ENCODE measurements at places on chromosomes 16 and 17.

GRCh38 chr16:10918294-10919002 is 23.8 kb downstream of the DEXI start:
- peak; percentile 70 for DNase-seq

DNA sequence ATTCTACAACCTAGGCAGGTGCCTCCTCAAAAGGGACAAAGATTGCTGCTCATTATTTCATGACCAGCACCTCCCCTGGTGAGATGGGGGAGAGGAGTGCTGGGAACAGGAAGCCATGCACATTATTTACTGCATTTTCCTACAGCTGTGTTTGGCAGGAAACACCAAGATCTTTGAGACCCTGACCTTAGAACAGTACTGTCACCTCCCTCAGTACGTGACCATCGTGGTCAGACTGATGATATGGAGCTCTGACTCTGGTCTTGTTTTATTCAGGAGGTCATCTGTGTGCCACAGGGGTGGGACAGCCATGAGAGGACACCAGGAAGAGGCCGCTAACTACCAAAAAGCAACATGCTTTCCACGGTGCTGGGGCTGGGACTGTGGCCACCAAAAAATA is 37.4 kb downstream of the USP22 start:
- no peak for DNase-seq

DNA sequence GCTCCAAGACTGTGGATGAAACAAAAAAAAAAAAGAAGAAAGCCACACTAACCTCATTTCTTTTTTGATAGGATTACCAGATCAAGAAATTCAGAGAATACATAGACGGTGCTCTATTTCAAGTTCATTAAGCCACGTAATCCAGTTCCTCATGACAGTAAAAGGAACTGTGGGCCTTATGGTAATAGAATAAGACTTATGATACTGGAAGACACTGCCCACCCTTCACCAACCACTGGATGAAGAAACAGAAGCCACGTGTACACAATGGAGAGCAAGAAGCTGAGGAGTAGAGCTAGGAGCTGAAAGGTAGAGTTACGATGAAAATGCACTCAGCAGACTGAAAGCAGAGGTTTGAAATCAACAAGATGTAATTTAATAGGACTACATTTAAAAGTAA is 11.2 kb downstream of the NCBP3 start:
- no peak for DNase-seq

- no peak for DNase-seq
Measured at GRCh38 chr17:83026311-83026811, 53.0 kb upstream of the METRNL start.

DNA sequence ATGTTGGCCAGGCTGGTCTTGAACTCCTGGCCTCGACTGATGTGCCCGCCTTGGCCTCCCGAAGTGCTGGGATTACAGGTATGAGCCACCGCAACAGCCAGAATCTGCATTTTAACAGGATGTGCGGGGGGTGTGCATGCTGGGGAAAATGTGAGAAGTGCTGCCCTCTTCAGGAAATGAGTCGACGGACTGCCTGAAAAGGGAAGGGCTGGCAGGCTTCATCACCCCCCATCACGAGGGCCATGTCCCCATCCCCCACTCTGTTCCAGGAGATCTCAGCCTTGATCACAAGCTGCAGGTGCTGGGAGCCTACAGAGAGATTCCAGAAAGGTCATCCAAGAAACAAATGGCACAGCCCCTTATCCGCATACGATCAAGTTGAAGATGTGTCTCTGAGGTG is 195.3 kb upstream of the RPL38 start:
- no peak for DNase-seq

- no peak for DNase-seq
Measured at GRCh38 chr16:14057878-14058382, 13.2 kb upstream of the MRTFB start.

- no peak for DNase-seq
Measured at GRCh38 chr17:45958994-45959665, 39.9 kb upstream of the STH start.

DNA sequence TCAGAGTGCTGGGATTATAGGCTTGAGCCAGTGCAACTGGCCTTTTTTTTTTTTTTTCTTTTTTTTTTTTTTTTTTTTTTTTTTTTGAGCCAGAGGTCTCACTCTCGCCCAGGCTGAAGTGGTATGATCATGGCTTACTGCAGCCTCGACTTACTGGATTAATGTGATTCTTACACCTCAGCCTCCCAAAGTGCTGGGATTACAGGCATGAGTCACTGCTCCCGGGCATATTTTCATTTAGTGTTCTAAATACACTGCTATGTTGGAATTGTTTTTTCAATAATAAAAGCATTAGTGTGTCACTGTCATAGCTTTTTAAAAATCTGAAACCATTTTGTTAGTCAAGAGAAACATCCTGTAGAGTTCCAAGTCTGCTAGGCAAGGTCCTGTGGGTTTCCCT is 40.3 kb downstream of the NDE1 start:
- no peak for DNase-seq

DNA sequence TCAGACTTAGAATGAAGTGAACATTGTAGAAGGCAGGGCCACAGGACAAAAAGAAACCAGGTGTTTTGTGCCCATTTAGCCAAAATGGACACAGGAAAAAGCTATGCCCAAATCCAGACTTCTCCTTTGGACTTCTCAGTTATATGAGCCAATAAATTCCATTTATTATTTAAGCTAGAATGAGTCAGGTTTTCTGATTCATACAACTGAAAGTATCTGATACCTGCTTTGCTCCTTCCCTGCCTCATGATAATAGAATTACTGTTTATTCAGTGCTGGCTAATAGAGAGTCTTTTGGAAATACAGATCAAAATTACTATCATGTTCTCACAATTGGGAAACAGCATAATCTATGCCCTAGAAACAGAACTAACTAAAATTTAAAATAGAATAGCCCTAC is 8.7 kb upstream of the CPD start:
- DNase-seq = no peak

GRCh38 chr16:84144209-84144858 is 643 bp downstream of the HSDL1 start:
- peak; percentile 14 for DNase-seq

- DNase-seq = no peak
Measured at GRCh38 chr17:41396996-41397660, at the start of gene KRT31. Gene KRT31 (minus strand): TSS chr17:41397608. CDS start chr17:41397539, 69 bp downstream.

GRCh38 chr17:12773153-12773552 is 16.1 kb upstream of the ARHGAP44 start:
- DNase-seq = no peak

DNA sequence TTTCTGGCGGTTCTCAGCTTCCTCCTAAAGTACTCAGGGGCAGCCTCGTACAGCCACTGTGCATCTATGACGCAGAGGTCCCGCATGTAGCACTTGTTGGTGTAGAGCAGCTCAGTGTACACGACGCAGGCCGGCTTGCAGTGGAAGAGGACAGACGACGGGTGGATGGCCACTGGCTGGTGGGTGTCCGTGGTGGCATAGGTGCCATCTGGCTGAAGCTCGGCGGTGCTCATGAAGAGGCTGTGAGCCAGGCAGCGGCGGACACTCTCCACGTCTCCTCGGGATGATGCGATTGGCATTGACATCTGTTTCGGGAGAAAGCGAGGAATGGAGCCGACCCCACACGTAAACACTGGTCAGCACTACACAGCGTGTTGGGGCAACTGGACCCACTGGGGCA is 5.3 kb upstream of the C1QBP start:
- DNase-seq = no peak

DNA sequence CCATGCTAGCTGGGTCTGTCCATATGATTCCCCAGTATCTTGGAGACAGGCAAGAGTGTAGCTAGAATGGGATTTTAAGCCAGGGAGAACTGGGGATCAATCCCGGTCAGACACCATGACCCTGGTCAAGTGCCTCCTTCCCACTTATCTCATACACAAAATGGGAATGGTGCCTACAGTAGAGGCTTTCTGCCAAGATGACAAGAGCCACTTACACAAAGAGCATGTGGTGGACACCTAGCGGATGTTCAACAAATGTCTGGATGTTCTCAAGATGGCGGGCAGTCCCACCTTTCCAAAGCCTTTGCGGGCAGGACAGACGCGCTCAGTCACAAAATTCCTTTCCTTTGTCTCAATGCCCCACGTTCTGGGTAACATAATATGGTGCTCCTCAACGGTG is 57.3 kb downstream of the MAF start:
- DNase-seq = no peak

DNA sequence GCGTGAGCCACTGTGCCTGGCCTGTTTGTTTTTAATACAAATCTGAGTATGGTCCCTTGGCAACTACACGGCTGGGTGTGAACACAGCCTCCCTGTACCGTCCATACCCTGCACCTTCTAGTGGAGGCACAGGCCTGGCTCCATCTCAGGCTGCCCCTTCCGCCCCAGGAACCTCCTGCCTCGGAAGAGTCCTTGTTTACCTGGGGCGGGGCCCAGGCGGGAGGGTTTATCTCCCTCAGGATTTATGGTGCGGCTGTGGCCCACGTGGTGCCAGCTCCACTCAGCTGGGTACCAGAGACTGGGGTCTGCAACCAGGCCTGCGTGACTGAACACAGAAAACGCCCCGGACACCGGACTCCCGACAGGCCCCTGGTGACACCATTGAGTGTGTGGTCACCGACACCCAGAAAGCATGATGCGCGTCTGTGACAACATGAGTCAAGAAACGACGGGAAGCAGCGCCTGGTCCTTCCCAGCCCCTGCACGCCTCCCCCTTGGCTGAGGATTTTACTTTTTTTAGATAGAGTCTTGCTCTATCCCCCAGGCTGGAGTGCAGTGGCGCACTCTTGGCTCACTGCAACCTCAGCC is 19.0 kb downstream of the UNKL start:
- DNase-seq = no peak

- DNase-seq = no peak
Measured at GRCh38 chr17:48555258-48556228, 10.6 kb upstream of the HOXB2 start.

DNA sequence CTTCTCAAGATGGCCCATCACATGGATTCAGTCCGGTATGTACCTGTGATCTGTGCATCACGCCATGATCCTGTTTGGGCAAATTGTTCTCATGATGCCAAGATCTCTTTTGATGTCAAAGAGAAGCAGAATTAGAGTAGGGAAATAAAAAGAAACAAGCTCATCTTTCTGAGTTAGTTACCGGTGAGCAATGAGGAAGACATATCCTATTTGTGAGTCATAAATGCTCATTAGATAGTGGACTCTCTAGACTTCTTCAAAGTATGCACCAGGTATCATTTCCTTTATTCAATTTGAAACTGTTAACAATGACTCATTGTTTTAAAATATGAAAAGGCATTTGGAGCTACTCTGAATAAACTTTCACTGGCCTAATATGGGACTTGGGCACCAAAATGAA is 8.0 kb upstream of the KRTAP4-12 start:
- DNase-seq = no peak

Data from stimulated activated CD8-positive, alpha-beta memory T cell treated with anti-CD3 and anti-CD28 coated beads, Interleukin-15, amount 100 ng/mL, for 24 hours (primary cell).